Endothelial cell (in vitro differentiated cells): ENCODE measurements at places on chromosomes 7 and 10.

DNA sequence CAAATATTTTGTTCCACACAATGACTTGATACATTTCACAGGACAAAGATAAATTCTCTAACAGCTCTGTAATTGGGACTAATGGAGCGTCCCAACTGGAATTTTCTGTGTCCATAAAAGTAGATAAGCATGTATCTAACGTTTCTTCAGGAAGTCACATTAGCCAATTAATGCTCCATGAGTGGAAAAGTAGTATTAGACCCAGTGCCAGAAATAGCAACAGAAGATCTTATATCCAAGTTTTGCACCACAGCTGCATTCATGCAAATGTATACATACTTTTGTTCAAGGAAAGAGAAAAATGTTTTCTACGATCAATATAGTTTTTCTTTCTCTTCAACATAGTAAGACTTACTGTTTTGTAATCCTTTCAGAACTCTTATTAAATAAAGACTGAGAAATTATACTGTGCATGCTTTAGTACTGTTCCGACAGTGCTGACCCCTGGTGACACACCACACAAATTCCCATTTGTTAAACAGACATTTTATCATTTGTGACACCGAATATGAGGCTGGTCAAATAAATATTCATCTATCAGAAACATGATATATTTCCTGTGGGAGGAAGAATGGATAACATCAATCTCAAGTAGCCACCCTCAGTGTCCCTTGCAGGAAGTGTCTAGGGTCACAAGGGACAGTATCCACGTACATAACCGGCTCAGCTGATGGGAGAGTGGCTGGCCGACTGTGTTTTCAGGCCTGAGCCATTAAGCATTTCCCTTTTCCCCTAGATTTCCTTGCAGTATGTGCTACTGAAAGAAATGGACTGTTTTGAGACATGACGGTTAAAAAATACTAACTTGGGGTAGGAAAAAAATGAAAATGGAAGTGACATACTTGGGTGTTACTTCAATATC is 102.1 kb upstream of the RSU1 start:
- no peak for DNase-seq

DNA sequence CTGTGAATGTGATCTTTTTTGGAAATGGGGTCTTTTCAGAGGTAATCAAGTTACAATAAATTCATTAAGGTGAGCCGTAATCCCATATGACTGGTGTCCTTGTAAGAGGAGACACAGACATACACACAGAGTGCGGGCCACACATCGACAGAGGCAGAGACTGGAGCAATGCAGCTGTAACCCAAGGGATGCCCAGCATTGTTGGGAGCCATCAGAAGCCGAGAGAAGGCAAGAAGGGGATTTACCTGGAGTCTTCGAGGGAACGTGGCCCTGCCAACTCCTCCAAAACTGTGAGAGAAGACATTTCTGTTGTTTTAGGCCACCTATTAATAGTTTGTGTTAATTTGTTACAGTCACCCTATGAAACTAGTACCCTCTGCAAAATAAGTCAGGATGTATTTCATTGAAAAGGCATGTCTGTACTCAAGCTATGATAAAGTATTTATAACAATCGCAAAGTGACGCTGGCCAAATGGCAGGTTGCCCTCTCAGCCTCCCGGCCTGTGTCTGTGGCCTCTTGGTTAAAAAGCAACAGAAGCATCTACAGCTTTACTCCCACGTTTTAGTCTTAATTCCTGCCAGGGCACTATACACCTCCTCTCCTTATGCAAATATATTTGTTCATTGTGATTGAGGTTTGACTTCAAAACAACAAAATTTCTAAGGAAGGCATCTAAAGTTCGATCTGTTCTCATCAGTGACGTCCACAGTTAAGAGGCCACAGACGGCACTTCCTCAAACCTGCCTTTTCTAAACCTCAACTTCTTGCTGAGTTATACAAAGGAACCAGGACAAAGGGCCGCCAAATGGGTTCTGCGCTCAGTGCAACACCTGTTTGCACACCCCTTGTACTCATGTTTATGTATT is 46.8 kb downstream of the HIPK2 start:
- no peak for DNase-seq

GRCh38 chr10:66214721-66215404 is 711.0 kb upstream of the LRRTM3 start:
- DNase-seq = no peak

DNA sequence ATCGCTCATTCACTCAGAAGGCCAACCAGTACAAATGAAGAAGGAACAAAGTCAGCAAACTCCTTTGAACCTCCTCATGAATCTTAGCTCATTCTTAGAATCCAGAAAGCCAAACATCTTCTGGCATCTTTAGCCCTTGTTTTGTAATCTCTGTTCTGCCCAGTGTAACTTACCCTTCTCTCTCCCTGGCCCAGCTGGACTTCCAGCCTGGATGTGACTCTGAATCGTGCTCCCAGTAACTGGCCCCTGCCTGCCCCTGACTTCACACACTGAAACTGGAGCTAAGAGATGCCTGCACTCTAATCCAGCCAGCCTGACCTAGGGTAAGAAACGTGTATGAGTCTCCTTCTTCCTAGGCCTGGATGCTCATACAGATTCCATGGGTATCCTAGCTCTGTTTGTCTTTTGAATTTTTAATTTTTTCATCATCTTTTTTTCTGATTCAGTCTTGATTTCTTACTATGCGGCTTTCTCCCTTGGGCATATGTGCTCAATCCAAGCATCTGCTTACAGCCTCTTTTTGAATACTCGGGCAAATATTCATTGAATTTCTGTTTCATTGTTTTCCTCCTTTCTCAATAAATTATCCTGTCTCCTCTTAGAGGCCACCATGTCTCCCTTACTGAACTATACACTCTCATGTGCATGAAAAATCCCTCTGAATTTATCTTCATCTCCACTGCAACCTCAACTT is 845.6 kb upstream of the AUTS2 start:
- no peak for DNase-seq

DNA sequence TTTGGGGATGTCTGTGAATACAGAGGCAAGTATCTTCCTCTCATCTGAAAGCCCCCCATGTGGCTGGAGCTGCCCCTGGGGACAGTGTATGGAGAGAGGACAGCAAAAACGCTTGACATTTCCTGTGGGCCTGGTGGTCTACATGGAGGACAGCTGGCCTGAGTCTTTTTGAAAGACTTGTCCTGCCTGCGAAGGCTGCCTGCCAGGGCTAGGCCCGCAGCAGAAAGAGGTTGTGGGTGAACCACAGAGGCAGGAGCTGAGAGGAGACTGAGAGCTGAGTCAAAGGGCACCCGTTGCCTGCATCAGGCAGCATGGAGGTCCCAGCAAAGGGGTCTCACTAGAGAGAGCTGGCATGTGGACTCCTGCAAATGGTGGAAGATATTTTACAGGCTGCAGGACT is 66.4 kb downstream of the KAT6B start:
- DNase-seq = no peak

DNA sequence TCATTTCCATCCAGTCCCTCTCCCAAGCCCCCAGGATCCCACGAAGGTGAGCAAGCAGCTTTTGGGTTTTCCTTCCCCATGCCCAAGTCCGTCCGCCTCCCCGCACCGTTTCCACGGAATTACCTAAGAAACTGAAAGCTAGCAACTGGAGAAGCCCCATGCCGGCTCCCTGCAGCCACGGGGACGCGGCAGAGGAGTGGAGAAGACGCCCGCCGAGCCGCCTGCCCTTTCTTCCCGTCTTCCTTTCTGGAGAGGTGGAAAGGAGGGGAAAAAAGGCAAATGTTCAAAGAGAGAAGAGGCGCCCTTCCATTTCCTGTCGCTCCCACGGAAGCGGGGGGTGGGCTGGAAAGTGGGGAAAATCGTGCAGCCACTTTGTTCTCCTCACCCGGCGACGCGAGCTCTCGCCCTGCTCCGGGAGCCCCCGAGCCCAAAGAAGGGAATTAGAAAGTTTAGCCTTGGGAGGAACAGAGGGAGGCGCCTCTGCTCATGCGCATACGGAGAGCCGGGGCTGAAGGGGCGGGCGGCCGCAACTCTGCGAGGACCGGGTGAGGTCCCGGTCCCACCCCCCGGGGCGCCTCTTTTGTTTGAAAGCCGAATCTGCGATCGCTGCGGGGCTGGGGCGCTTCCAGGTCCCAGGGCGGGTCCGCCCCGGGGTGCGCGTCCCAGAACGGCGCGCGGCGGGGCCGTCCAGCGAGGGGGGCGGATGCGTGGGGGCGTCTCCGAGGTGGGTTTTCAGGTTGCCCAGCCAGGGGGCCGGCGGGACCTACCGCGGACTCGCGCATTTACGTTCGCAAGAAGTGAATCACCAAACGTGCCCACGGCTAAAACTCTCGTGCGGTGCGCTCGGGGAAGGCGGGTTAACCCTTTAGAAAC is at the start of gene LAMB1:
Gene LAMB1 (minus strand): TSS at position 436 of the 873 bp plus-strand sequence. CDS start 276 bp downstream, at position 160.
- peak; percentile 78 for DNase-seq

DNA sequence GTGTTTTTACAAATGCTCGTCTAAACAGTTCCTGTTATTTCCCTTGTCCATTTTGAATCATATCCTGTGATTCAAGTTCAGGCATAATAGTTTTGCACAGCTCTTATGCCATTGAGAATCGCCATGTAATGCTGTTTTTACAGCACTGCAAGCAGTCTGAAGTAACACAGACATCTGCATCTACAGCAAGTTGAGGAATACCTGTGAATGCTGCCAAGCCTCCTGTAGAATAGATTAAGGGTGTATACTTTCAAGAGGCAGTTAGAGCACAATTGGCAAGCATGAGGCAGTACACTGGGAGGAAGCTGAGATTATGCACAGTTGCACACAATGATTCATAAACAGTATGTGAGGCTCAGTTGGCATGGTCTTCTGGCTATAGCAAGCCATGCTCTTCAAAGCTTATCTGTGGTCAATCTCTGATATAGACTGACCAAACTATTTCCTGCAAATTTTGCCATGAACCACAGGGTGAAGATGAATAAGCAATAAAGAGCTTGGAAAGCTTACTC is 121.9 kb upstream of the AKR1E2 start:
- DNase-seq = no peak

GRCh38 chr7:35551321-35552081 is 143.4 kb downstream of the HERPUD2 start:
- no peak for DNase-seq

GRCh38 chr10:96172666-96173065 is 42.6 kb downstream of the ZNF518A start:
- no peak for DNase-seq

- no peak for DNase-seq
Observed at GRCh38 chr10:115951242-115951641, 321.8 kb downstream of the GFRA1 start.

- DNase-seq = no peak
Observed at GRCh38 chr7:130901209-130901783, 167.3 kb upstream of the KLF14 start.
